ENCODE measurements at places on chromosomes 11 and 22. TPM values are rescaled to one million over a fixed set of nuclear protein-coding genes. Genes with fewer than 3 reads are reported as not detected.

KRTAP5-1 gene
- not detected for total RNA-seq

SLC6A5 gene
- total RNA-seq, result not detected

RCOR2 gene
- total RNA-seq, result 1.3 TPM

ABCC8 gene
- 2.7 TPM for total RNA-seq

SLC29A2 gene
- total RNA-seq, result 4.7 TPM

HOATZ gene
- not detected for total RNA-seq

PATE4 gene
- total RNA-seq, result not detected

SYT13 gene
- total RNA-seq, result 8.9 TPM

MSANTD4 gene
- total RNA-seq, result 9.6 TPM

AMPD3 gene
- 8.5 TPM for total RNA-seq

BLID gene
- total RNA-seq, result not detected

SLC17A6 gene
- total RNA-seq, result not detected

RTN4R gene
- 9.3 TPM for total RNA-seq

KREMEN1 gene
- total RNA-seq, result 2.5 TPM

All from A549 treated with DMSO at 1 μM for 4 hours (cell line).